ENCODE measurements at places on chromosomes 16 and 17.

GRCh38 chr16:88696441-88696840 is 9.8 kb downstream of the RNF166 start:
- no peak for DNase-seq

DNA sequence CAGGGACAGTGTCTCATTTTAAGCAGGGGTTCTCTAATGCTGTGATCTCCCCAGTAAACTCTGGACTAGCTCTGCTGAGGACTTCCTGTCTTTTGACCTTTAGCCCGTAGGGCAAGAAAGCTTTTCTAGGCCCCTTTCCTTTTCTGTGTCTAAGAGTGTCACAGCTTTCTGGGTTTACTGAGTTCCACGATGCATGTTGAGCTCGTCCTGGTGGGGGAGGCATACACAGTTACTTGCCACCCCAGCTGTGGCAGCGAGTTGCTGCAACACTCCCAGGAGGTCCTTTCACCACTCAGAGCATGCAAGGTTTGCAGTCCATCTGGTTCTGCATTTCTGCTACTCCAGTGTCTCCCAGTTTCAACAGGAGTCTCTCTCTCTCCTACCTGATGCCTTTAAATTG is 23.7 kb downstream of the NOD2 start:
- DNase-seq: no peak

DNA sequence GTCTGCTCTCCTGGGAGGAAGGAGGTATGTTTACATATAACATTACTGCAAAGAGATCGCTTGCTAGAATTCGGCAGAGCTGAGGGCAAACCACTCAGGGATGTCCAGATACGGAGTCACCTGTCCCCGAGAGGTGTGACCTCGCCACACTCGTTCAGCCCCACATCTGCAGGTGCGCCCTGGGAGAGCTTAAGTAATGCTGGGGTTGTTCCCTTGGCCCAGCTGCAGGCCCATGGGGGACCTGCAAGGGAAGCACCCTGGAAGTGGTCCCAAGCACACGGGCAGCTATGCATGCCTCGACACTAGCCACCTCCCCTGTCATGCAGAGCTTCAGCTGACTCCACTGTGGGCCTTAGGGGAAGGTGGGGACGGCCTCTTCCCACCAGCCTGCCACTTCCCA is 22.2 kb downstream of the USP22 start:
- DNase-seq: no peak

DNA sequence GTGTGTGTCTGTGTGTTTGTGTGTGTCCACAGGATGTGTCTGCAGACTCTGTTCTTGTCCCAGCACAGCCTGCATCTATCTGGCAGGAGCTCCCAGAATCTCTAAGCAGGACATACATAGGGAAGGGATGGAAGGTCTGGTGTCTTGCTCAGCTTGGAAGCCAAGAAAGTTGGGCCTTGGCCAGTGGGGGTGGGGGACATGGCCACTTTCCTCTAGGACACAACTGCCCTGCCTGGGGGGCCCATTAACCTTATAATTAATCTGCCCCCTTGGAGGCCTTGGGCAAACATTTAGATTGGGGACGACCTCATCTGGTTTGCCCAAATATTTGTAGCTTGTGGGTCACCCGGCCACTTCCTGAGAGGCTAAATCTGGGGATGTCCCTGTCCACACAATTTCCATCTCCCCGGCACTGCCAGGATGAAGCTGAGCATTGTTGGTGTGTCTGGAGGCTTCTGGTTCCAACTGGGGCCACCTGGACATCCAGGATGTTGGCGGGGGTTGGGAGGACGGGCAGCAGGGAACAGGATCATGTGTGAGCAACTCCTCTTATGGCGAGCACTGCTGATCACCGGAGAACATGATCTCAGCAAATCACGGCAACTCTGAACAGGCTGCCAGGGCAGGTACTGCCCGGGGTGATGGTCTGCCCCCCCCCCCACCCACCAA is 17.2 kb upstream of the FOXF1 start:
- DNase-seq: no peak

DNA sequence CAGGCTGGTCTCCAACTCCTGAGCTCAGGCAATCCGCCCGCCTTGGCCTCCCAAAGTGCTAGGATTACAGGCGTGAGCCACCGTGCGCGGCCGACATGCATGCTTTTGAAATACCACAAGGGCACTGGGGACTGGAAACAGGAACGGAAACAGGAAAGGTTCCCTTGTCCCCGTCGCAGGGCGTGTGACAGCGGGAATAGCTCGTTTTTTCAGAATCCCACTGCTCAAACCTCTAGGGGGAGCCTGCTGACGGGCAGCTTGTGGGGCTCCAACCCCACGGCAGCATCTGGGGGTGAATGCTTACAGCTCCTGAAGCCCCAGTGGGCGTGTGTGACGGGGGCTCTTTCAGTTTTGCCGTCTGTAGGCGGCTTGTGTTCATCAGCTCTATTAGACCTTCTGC is 18.8 kb upstream of the ASGR2 start:
- DNase-seq: no peak

DNA sequence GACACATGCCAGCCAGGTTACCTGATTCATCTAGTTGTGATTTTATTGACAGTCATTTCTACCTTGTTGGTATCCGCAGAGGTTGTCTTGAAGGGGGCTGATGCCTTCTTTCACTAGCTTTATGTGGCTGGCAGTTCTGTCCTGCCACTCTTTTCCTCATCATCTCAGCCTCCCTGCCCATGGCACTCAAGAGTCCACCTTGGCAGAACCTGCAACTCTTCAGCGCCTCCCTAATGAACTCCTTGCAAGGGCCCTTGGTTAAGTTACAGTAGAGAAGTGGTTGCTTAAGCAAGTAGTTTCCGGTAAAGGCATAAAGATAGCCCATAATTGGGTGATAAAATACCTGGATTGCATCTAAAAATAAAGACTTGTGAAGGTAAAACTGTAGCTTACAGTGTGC is 489.9 kb downstream of the WWOX start:
- DNase-seq: no peak

GRCh38 chr17:19800571-19800970 is 52.5 kb upstream of the ALDH3A1 start:
- no peak for DNase-seq

GRCh38 chr17:56815711-56816110 is 18.0 kb downstream of the C17orf67 start:
- no peak for DNase-seq

GRCh38 chr17:30958187-30958586 is 12.7 kb upstream of the RNF135 start:
- no peak for DNase-seq

DNA sequence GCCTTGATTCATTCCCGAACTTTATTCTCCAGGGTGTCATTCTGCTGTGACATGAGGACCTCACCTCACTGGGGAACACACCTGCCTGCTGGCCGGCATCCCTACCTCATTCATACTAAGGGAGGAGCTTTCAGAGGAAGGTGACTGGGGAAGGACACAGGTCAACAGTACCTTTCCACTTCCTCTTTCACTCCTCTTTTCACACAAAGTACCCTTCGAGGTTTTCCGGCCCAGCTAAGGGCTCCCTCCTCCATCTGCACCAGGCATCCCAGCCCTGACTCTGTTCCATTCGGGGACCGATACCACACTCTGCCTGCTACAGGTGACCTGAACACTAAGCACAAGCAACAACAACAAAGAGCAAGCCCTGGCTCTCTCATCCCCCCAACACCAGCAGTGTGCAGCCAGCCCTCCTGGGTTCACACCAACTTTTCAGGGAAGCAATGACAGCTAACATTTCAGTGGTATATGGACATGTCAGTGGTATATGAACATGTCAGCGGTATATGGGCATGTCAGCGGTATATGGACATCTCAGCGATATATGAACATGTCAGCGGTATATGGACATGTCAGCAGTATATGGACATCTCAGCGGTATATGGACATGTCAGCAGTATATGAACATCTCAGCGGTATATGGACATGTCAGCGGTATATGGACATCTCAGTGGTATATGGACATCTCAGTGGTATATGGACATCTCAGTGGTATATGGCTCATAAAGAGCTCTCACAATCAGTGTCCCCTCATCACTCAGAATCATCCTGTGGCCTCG is 16.0 kb downstream of the TRIM25 start:
- no peak for DNase-seq

DNA sequence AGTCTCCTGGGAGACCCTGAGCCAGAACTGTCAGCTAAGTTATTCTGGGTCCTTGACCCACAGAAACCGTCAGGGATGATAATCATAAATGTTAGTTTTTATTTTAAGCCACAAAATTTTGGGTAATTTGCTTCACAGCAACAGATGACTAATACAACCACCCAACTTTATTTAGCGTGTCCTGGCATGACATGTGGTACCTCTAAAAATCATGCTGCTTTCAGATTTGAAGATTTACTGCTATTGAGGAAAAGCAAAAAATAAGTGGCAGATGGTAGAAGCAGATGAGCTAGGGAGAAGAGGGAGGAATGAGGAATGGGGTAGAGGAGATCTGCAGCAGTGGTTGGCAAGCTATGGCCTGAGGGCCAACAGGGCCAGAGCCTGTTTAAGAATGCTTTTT is 90.4 kb downstream of the TMEM100 start:
- DNase-seq: no peak

GRCh38 chr16:87322833-87323726 is 5.9 kb upstream of the C16orf95 start:
- DNase-seq: no peak

All from stromal cell of bone marrow (primary cell).